ENCODE measurements at places on chromosomes 5 and 9. TPM values are rescaled to one million over a fixed set of nuclear protein-coding genes. Genes with fewer than 3 reads are reported as not detected.
A peak's percentile ranks its signal among the peaks of the same experiment; 100 is the strongest.

- no peak for DNase-seq
These were observed 4.8 kb downstream of the RECK start for GRCh38 chr9:36041506-36041905.

DNA sequence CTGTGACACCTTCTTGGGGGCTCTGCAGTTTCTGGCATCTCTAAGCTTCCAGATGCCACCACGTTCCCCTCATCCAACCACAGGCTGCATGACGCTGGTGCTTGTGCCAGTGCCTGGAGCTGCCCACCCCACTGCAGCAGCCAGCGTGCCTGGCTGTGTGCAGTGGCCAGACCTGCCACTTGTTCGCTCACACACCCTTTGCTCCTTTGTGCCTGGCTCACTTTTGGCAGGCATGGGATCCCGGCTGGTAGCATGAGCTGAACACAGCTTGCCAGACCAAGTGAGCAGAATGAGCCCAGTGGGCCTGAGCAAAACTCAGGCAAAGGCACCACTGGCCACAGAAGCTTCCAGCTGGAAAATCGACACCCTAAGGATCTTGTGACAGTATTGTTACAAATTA lies 562.9 kb upstream of the ACO1 start:
- DNase-seq = no peak

GRCh38 chr9:134554373-134555093 lies 87.1 kb upstream of the COL5A1 start:
- no peak for DNase-seq

- DNase-seq = peak; percentile 17
These were observed 18.9 kb downstream of the WHRN start for GRCh38 chr9:114486205-114486963.

DNA sequence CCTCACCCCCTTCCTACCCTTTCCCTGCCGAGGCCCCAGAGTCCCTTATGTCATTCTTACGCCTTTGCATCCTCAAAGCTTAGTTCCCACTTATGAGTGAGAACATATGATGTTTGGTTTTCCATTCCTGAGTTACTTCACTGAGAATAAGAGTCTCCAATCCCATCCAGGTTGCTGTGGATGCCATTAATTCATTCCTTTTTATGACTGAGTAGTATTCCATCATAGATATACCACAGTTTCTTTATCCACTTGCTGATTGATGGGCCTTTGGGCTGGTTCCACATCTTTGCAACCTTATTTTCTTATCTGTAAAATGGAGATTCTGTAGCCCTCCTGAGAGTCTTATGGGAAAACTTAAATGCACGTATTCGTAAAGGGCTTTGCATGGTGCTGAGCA lies 36.8 kb downstream of the CRB2 start:
- DNase-seq = no peak

- DNase-seq = no peak
These were observed 359.5 kb downstream of the DTWD2 start for GRCh38 chr5:118628660-118629354.

- no peak for DNase-seq
These were observed 2.0 kb downstream of the OR2V2 start for GRCh38 chr5:181149355-181149754.

GRCh38 chr5:132657676-132658380 lies at the start of gene IL13:
TSS of gene IL13 (plus strand) at chr5:132658173. CDS start at chr5:132658187, 14 bp downstream.
- DNase-seq = no peak

GRCh38 chr9:89850153-89850552 lies 245.3 kb downstream of the GADD45G start:
- no peak for DNase-seq

DNA sequence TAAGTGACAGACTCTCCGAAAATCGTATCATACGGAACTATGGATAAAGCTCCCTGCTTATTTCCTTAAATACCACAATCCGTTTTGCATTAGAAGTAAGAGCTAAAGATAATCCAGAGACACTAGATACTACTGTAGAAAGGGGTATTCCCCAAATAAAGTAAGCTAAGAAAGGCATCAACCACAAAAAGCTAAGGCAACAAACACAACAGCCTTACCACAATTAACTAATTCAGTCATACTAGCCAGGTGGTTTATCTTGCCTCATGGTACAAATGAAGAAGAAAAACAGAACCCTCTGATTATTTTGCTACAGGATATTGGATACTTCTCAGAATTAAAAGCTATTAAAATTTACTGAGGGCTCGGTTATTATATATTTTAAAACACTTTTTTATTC lies 14.1 kb downstream of the ERP44 start:
- no peak for DNase-seq

GRCh38 chr9:112354081-112354743 lies 20.8 kb upstream of the PTBP3 start:
- DNase-seq = no peak

DNA sequence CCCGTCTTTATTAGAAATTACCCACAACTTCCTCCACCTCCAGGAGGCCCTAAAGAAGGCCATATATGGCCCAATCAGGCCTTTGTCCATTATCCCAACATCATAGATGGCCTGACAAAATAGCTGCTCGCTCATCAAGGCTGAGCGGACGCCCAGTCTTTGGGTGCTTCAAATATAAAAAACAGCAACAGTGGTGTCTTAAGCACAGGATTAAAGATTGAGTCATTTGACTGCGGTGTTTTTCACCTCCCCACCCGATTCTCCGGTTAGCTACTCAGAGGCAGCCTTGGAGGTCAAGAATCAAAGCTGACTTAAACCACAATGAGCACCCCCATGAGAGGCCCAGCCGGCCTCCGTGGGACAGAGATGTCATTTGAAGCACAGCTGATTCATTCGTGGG lies 18.8 kb downstream of the S1PR3 start:
- DNase-seq = no peak

DNA sequence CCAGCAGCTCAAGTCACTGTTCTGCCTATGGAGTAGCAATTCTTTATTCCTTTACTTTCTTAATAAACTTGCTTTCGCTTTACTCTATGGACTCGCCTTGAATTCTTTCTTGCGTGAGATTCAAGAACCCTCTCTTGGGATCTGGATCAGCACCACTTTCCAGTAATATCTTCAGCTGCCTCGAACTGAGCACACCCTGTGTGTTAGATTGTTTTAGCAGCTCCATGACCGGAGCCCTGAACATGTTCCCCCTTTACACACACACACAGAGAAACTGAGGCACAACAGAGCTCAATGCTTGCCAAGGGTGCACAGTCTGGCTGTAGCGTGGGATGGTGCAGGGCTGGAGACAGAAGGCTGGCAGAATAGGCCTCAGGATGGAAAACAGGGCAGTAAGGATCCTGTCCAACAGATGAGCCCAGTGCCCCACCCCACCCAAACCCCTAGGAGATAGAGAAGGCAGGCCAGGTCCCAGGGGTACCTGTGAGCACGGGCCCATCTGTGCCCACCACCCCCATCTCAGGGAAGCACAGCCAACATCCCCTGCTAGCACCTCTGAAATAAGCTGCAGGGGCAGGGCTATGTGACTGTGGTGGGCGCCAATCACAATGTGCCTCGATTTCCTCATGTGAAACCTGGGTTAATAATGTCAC lies 27.9 kb downstream of the BICD2 start:
- DNase-seq = no peak

DNA sequence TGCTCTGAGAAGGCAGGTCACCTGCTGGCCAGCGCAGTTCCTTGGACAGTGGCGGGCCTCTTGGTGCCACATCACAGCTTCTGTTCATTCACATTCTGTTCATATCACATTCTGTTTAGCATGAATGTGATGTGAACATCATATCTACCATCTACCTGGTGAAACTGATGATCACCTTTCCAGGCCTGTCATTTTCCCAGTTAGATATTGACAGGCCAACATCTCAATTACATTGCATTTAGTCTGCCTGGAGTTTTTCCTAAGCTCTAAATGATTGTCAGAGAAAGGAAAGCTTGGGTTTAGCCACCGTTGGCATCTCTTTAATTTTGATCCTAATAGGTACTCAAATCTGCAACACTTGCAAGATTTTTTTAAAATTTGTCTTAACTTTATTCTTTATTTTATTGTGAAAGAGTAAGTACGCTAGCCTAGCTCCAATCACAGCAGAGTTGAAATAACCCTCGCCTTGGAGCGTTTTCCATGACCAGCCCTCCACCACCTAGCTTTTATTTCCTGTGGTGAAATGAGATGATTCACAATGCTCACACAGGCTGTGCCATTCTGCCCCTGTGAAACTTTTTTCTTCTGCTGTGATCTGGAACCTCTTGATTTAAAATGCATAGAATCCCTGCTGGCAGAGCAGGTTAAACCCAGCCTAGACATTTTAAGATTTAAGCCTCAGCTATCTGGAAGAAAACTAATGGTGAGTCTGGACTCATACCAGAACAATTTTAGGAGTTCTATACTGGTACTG lies 225.0 kb downstream of the ESM1 start:
- no peak for DNase-seq

DNA sequence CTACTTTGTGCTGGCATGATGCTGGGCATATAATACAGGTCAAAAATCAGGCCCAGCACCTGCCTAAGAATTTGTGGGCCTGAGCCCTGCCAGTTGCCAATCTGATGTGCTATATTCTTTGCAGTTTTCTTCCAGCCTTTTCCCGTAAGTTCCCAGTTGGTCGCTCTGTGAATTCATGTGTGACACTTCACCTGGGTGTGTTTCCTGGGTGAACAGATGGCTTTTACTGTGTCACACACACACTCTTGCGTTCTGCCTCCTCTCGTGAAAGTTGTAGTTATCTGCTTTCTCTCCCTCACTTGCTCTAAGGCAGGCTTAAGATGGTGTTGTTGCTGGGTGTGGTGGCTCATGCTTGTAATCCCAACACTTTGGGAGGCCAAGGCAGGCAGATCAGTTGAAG lies 153.5 kb upstream of the DMRT1 start:
- DNase-seq = no peak

DNA sequence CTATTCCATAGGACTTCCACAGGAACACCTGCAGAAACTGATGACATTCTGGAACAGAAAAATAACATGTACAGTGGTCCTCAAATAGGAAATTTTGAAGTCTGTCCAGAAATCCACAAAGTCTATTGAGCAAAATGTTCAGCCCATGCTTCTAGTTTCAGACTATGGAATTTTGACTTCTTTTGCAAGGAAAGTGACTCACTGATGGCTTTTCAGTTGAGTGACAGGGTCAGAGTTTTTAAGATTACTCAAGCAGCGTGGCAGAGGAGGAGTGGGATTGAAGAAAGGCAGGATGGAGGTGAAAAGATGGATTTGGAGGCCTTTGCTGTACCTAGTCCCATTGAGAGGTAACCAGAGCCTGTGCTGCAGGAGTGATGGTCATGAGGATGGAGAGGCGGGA lies 151.5 kb downstream of the GOLPH3 start:
- no peak for DNase-seq

- no peak for DNase-seq
These were observed 5.7 kb downstream of the NIPBL start for GRCh38 chr5:36882250-36882649.

DNA sequence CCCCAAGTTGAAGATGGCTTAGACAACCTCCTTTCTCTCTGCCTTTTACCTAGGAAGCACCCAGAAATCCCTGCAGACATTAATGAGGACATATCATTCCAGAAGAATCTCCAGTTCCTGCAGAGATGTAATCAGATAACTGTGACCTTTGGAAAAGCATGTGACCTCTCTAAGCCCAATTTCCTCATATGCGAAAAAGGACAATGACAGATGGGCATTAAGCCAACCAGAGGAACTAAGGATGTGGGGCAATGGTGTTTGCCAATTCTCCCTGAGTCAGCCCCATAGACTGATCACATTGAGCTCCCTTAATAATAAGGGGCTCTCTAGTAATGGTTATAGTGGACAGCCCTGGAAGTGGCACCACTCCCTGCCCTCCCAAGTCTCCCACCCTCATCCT lies 10.1 kb upstream of the FOXI1 start:
- DNase-seq = no peak

DNA sequence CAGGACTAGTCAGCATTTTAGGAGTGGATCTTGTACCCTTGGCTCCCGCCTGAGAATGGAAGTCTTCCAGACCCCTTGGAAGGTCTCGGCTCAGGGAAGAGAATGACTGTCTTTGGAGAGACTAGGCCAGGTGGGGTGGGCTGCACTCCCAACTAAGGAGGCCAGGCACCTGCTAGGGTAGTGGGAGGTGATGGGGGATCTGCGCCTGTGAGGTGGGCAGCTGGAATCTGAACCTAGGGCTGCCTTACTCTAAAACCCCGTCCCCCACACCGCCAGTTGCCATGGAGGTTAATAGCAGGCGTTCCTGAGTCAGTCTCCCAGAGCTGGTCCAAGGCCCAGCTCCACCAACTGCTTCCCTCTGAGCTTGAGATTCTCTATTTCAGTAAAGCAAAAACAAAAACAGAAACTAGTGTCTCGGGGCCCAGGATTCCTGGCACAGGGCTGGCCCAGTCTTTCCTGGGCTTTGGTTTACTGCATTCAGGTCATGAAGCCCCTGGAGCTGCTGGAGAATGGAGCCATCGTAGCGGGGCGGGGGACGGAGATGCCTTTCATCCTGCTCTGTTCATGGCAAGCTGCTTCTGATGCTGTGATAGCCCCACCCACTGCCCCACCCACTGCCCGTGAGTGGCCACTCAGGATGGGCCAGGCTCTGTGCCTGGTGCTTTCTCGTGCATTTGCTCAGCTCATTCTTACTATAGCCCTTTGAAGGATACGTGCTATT lies 57.5 kb downstream of the DAB2IP start:
- DNase-seq = no peak

GRCh38 chr5:10482791-10483530 lies 41.3 kb downstream of the ROPN1L start:
- DNase-seq = no peak

- no peak for DNase-seq
These were observed 24.7 kb upstream of the TNFSF15 start for GRCh38 chr9:114830546-114830945.

DNA sequence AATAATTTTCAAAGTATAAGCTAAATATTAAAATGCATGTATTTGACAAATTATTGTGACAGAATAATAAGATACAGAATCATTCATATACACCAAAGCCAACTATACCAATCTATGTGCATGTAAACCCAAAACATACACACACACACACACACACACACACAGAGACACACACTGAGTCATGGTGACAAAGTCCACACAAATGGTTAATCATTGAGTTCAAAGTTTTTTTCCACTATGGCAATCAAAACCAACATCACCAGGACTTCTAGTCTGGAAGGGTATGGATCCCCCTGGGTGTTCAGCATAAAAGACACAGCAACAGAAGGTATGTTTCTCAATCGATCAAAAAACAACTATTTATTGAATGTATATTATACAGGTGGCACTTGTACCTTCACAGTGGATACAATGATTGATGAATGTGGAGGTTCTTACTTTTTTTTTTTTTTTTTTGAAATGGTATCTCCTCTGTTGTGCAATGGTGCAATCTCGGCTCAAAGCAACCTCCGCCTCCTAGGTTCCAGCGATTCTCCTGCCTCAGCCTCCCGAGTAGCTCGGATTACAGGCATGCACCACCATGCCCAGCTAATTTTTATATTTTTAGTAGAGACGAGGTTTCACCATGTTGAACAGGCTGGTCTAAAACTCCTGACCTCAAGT lies 137.0 kb downstream of the PDE4D start:
- no peak for DNase-seq

The FYB1 gene
- 129 TPM for total RNA-seq

The PCDHB6 gene
- total RNA-seq = not detected

The NTNG2 gene
- total RNA-seq = 0.52 TPM

The OR1J2 gene
- not detected for total RNA-seq

The TMEM232 gene
- 0.86 TPM for total RNA-seq

The INVS gene
- 7.3 TPM for total RNA-seq

The CEL gene
- total RNA-seq = 2.1 TPM
